ENCODE measurements at places on chromosomes 5 and 9.

DNA sequence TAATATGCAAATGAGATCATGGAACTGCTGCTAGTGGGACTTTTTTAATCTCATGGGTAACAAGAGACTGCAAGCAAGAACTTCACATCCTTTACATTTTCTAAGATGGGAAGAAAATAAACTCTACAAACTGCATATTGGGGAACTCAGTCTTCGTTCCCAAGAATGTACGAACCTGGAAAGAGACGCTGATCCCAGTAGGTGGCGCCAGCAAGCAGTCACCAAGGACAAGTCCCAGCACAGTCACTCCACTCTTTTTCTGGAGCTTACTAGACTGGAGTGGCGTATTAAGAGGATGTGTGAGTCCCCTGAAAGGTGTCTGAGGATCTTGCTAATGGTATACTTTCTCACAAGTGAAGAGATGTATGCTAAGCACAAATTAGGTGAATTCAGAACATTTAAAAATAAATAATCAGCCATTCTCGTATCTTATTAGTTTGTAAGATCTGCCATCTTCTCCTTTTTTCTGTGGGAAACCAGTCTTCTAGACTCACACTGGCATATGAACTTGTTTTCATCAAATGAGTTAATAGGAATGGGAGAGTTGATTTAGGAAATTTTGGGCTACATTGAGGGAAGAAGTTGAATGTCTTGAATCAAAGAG lies 16.0 kb upstream of the PUM3 start:
- peak; percentile 65 for DNase-seq

DNA sequence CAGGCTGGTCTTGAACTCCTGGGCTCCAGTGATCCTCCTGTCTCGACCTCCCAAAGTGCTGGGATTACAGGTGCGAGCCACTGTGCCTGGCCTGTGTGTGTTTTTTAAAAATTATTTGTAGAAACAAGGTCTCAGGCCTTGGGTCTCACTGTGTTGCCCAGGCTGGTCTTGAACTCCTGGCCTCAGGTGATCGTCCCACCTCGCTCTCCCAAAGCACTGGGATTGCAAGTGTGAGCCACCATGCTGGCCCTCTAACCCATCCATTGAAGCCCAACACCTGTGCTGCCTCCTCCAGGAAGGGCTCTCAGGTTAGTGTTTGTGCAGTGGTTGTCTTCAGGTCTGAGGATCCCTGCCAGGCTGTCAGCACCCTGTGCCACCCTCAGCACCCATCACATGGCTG lies 56.6 kb downstream of the CXXC5 start:
- DNase-seq = no peak

GRCh38 chr5:102666164-102666946 lies 88.8 kb upstream of the PAM start:
- peak; percentile 33 for DNase-seq

GRCh38 chr9:18829873-18830272 lies 203.1 kb downstream of the SAXO1 start:
- DNase-seq = no peak

GRCh38 chr9:123999661-124000060 lies 11.9 kb upstream of the LHX2 start:
- DNase-seq = peak; percentile 47

All from AG20443 (cell line).